ENCODE measurements at places on chromosomes 7 and 10.

GRCh38 chr10:79021948-79022499, 46.7 kb upstream of the ZMIZ1 start:
- DNase-seq = peak; percentile 28

DNA sequence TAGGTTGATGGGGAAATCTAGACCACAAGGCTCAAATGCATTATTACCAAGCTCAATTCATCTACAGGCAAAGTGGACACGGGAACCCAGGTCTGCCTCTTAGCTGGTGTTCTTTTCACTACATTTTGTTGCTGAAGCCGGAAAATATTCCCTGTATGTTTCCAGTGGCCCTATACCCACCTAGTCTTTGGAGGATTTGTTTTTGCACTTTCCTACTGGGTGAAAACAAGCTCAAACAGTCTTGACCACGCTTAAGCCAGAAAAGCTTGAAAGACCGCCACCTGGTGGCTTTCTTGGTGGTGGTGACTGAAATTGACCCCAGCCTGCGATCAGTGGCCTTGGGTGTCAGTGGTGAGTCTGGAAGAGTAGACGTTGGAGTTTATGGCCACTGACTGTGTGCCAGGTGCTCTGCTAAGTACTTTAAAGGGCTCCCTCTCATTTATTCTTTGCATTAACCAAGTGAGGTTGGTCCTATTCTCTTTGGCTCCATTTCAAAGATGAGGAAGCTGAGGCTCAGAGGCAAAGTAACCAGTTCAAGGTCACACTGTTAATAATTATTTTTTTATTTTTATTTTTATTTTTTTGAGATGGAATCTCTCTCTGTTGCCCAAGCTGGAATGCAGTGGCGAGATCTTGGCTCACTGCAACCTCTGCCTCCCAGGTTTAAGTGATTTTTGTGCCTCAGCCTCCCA, 11.1 kb upstream of the CRTAC1 start:
- peak; percentile 94 for DNase-seq

DNA sequence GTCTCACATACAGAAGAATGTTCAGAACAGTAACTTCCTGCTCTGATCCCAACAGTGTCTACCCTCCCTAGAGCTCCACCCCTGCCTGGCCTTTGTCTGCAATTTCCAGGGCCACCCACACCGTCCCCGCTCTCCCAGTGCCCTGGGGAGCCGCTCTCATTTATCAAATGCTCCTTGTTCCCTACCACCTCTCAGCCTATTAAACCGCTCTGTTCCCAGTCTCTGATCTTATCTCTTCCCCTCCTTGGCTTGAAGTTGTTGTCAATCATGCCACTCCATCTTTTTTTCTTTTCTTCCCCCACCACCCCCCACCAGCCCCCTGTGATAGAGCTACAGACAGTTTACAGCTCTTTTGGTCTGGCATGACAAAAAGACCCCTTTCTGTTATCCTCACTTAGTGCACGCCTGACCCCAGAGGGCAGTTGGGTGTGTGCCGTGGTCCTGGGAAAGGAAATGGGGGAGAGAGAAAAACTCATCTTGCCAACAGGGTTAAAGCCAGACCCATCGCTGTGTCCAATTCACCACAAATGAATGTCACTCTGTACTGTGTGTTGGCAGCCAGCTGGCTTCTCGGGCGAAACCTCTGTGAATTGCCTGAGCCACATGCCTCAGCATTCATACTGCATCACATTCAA, 28.8 kb upstream of the HECTD2 start:
- DNase-seq = no peak

DNA sequence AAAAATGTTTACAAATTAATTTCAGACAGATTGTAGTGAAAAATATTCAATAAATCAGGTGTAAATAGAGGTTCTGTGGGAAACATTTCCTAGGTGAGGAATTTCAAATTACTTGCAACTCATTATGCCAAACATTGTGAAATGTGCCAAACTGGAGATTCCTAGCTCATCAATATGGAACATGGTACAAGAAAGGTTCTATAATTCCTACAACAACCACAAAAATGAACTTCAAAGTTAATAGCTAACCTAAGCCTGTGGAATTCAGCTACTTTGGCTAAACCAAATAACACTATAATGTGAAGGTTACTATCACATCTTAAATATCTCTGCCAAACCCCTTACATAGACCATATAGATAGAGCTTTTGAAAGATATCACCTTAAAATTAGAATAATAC, 223.3 kb upstream of the HGF start:
- DNase-seq = no peak

GRCh38 chr10:9305018-9305655, 1250.6 kb downstream of the GATA3 start:
- no peak for DNase-seq

Data from endodermal cell (in vitro differentiated cells).